Posterior vena cava (tissue), 2 donors: ENCODE measurements at places on chromosomes 5 and 9. TPM values are rescaled to one million over a fixed set of nuclear protein-coding genes. Genes with fewer than 3 reads are reported as not detected.

SLC27A6 gene
- not detected for total RNA-seq

DAB2 gene
- 96.8 TPM for total RNA-seq

ISL1 gene
- total RNA-seq: not detected

PCDHGB3 gene
- 4.9 TPM for total RNA-seq

MSX2 gene
- 1.1 TPM for total RNA-seq

SPAAR gene
- total RNA-seq: 4.0 TPM

DAB2IP gene
- 68.1 TPM for total RNA-seq

STXBP1 gene
- 69.4 TPM for total RNA-seq

HMGCS1 gene
- 32.2 TPM for total RNA-seq
